ENCODE measurements at places on chromosomes 16 and 17.

DNA sequence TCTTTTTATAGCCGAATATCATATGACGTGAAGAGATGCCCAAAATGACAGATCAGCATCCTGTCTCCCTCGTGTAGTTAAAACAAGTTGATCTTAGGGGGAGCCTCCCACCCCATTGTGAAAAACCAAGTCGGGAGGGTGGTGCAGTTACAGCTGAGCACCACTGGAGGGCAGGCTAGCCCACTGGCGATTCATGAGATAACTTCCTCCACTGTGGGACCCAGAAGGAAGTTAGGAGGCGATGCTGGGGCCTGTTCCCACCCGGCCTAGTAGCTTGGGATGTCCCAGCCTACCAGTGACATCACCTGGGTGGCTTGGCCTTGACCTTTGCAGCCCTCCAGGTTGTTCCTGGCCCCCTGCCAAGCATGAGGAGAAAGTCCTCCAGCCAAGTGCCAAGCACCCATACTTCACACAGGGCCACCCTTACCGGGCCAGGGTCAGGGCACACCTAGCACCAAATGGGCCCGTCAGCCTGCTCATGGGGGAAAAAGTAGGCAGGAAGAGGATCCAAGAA, 8.1 kb upstream of the CPNE2 start:
- peak; percentile 84 for DNase-seq

DNA sequence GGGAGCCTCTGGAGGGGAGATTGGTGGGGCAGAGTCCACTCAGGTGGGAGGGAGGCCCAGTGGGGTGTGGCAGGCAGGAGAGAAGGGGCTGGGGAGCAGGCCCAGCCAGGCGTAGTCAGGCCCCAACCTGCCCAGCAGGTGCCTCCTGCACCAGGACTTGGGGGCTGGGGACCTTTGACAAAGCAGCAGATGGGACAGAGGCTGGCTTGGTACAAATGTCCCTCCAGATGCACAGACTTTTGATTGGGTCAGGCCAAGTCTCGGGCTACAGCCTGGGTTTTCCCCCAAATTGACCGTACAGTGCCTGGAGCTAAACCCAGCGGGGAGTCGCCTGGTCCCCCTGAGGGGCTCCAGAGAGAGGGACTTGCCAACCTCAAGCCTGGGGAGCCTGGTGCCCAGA, 411 bp downstream of the GGT6 start:
- DNase-seq: no peak

DNA sequence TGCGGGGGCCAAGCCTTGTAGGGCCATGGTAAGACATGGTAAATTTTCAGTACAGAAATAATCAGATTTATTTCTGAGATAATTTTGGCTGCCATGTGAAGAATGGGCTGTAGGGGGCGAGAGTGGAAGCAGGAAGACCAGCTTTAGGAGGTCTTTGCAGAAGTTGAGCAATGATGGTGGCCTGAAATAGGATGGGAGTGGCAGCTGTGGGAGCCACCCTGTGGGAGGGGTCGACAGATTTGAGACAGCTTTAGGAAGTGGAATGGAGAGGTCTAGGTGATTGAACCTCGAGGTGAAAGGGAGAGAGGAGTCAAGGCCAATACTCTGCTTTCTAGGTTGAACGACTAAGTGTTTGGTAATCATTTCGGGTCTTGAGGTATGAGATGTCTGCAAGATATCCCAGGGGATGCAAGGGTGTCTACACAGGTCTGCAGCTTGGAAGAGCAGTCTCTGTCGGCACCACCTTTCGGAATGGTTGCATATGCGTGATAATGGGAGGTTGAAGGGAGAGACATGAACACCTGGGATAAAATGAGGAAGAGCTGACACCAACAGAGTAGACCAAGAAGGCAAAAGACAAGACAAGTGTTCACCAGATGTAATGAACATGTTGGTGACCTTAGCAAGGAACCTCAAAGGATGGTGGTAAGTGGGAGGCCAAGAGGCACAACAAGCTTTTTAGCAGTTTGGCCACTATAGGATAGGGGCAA, 4.2 kb upstream of the ATXN7L3 start:
- DNase-seq: peak; percentile 82

GRCh38 chr17:68260051-68260762, 12.4 kb downstream of the AMZ2 start:
- no peak for DNase-seq

DNA sequence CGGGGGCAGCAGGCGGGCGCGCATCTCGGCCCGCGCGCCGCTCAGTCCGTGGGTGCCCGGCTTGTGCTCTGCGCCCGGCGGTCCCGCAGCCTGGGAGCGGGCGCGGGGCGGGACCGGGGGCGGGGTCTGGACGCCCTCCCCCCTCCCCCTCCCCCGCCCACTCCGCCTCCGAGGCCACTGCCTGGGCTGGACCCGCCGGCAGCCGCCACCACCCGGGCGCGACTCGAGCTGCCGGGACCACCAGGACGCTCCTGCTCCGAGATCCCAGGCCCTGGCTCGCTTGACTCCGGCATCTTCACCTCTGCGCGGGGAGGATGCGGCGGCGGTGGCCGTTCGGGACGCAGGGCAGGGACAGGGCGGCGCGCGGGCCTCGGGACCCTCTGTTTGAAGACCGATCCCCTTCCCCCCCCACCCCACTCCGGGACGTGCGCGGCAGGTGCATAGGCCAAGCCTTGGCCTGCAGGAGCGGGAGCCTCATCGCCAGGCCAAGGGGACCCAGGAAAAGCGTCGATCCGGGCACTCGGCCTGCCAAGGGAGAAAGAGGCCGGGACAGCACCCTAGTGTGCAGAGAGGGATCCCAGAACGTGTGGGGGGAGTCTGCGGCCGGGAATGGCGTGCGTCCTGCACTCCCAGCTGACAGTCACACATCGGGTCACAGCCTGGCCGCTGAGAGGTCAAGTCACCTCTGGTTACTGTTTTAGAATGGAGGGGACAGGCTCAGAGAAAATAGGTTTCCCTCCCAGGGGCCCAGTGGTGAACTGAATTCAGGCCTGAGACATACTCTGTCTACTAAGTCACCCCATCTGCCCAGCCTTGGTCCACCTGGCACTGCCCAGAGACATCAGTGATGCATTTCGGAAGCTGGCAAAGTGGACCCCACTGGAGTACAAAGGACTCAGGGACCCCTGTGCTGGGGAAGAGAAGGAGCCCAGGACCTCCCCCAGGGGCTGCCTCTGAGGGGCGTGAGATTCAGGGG, at the start of gene HS3ST6:
HS3ST6 (minus strand) TSS at position 65 of the 976 bp plus-strand sequence. CDS start 92 bp downstream, outside the sequence.
- no peak for DNase-seq

DNA sequence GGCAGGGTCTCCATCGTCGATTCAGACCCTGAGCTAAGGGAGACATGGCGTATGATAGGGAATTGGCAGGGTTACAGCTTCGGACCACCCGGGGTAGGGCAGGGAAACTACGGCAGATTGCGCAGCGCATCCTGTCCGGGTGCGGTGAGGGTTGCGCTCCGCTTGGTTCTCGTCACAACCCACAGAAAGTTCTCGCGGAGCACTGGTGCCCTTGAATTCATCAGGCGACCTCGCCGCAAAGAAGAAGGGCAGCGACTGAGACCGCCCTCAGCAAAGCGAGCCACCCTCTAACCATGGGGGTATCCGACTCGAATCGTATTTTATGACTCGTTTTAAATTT, 1.2 kb downstream of the HS3ST3B1 start:
- DNase-seq: peak; percentile 66

- peak; percentile 80 for DNase-seq
Observed at GRCh38 chr16:483341-484075, 44.0 kb upstream of the CAPN15 start.

- no peak for DNase-seq
Observed at GRCh38 chr17:50672831-50673551, 34.7 kb downstream of the ANKRD40 start.

DNA sequence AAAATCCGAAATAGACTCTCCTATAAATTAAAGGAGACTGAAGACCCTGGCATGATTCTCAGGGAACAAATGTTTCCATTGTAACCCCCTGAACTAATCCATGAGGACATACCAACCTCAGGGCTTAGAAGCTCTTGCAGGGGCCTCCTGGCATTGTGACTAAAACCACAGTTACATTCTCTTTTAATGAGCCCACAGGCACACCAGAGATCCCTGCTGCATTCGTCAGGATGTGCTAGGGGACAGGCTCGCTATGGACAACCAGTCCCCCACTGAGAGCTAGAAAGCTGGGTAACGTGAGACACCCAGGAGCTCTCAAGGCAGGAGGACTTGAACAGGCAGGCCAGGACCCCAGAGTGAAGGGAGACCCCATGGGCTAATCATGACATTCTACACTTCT, 140.6 kb upstream of the TNRC6C start:
- peak; percentile 79 for DNase-seq

GRCh38 chr17:57270801-57271245, 14.5 kb downstream of the MSI2 start:
- DNase-seq: peak; percentile 55

DNA sequence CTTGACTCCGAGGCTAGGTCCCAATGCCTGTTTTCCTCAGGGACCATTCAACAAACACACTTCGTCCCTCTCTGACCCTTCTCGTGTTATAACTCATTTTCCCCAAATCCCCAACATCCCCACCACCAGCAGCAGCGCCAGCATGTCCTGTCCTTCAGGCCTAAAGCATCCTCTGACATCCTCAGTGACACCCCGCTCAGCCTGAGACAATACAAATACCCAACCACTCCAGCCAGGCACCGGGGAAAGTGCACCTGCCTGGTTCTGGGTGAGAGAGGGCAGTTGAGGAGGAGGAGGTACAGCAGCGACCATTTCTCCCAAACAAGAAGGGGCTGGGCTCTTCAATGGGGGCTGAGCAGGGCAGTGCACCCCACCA, 4.7 kb downstream of the MNT start:
- no peak for DNase-seq

DNA sequence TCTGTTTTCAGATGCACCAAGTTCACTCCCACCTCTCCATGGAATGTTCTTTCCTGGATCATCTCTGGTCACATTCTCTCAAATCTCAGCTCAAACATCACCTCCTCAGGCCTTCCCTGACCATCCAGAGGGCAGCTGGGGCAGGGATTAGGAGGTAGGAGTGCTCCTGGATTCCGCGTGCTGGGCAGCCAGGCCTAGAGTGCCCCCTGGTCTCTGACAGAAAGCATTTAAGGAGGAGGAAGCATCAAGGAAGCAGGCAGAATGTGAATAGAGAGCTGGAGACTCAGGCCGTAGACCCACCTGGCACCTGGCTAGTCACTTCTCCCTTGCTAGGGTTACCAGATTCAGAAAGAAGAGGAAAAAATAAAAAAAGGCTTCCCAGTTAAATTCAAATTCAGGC, 2.5 kb upstream of the CYB561 start:
- DNase-seq: no peak

- peak; percentile 87 for DNase-seq
Observed at GRCh38 chr17:31517524-31517923, 126.0 kb downstream of the RAB11FIP4 start.

DNA sequence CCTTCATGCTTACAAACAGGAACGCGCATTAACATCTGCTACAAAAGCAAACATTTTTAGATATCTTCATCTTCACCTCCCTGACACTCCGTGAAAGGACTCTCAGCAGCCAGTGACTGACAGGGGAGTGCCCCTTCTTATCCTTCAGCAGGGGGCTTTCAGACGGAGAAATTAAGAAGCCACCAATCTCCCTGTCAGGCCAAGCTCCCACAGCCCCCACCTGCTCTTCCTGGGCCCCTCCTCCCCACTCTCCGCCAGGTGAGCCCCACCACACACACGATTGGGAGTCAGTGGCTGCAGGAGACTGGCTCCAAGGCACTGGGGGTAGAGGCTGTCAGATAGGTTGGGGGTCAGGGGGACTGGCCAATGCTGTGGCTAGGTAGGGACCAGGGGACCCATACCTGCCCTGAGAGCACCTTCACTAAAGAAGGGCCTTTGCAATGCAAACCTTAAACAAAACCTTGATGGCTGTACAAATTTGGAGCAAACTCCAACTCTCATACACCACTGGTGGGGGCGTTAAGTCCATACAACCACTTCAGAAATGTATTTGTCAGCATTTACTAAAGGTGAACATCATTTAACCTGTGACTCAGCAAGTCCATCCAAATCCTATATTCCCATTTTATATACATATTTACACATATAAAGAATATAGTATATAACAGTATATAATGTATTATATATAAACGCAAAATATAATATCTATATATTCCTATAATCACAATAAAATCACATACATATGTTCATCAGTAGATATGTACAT, 232.2 kb downstream of the ZNF423 start:
- DNase-seq: peak; percentile 37

GRCh38 chr17:27651411-27652345, 20.7 kb downstream of the LGALS9 start:
- DNase-seq: peak; percentile 74

GRCh38 chr17:62724398-62725146, 83.5 kb downstream of the MARCHF10 start:
- peak; percentile 76 for DNase-seq

GRCh38 chr16:86630471-86630870, 52.1 kb downstream of the FOXL1 start:
- DNase-seq: no peak

DNA sequence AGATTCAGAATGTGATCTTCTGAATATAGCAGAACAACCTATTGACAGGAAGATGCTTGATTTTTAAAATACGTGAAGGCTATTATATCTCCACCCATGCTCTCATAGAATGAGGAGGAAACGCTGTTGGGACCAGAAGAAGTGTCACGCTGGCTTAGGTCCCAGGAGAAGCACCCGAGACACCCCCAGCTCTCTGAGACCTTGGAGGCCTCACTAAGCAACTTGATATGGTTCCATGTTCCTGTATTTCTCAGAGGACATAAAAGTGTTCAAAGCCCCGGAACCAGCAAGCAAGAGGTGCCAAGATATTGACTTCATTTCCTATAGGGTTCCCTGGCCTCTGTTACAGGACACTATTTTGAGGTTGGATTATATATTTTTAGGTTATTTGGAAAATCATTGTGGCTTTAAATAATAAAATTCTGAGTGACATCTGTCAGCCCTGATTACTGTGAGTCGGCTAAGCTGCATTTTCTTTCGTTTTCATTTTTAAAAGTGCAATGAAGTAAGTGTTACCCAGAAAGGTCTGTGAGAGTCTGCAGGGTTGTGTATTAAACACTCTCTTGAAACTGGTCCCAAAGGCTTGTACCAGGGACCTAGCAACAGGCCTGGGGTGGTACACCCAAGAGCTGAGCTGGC, 400.0 kb downstream of the SOX9 start:
- no peak for DNase-seq

DNA sequence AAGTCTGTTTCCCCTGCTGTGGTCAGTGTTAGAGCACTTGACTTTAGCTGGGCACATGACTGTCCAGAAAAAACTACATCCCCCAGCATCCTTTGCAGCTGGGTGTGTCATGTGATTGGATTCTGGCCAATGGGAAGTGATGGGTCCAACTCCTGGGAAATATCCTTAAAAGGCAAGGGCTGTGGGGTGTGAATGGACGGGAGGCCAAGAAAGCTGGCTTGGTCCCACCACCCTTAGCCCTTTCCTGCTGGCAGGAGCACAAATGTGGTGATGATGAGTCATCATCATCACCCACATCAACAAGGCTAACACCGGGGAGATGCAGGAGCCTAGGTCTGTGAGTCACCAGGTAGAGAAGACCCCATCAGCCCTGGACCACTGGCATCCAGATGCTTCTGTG, 341.7 kb downstream of the C16orf95 start:
- DNase-seq: peak; percentile 83

DNA sequence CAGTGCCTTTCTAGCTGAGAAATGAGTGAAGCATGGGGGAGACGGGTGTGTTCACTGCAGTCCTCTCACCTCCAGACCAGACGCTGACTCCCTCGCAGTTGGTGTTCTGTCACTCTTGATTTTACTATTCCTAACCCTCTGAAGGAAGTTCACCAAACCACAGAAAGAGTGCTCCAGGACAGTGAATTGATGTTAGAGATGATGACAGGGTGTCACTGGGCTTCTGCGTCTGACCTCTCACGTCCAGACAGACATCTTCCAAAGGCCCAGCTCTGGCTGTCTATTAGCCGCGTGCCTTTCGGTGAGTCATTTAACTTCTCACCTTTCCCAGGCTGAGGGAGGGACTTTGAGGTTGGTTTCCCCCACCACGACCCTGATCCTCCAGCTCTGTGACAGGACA, 8.2 kb downstream of the CRAMP1 start:
- peak; percentile 68 for DNase-seq
